Activated CD8-positive, alpha-beta memory T cell treated with anti-CD3 and anti-CD28 coated beads for 1 hour (primary cell): ENCODE measurements at places on chromosomes 5 and 9.

GRCh38 chr5:68534131-68534940 is 318.8 kb downstream of the PIK3R1 start:
- no peak for DNase-seq

DNA sequence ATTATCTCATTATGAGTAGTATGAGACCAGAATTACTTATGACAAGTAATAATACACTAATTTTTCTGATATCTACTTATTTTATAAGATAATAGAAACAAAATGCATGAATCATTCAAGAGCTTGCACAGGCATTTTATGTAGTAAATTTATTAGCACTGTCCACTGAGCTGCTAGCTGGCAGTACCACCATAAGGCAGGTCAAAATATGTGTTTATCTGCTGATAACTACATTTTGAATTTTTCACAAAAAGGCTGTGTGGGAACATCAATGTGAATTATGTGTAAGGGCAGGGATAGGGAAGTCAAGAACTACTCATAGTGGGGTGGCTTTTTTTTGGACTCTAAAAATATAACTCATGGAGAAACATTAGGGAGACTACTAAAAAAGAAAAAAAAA is 249.6 kb downstream of the PAPPA start:
- no peak for DNase-seq

DNA sequence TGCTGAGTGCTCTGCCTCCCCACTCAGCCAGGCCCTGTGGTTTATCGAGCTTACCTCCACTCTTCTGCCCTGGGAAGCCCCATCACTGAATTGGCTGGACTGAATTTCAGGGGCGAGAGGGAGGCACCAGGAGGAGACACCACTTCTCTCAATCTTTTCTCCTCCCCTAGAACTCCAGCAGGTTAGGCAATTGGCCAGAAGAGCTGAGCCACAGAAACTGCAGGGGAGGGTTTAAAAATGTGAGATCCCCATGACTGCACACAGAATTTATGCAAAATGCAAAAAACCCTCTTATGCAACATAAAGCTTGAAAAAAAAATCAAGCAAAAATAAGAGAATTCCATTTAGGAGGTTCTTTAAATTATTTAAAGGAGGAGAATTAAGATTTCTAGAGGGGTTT is 29.9 kb downstream of the TUT7 start:
- DNase-seq: no peak

DNA sequence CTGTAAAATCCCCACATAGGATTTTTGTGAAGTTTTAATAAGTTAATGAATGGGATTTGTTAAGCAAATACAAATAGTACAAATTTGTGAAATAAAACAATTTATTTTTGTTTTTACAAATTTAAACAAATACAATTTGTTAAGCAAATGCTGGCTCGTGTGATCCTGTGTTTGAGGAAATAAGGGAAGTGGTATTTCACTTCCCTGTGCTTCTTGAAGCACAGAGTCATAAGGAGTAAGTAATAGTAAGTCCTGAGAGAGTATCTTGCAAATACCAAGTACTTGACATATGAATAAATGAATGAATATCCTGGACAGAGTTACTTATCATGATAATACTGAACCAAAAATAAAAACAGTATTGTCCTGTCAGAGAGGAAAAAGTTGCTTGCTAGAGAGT is 9.1 kb downstream of the SMIM3 start:
- no peak for DNase-seq

DNA sequence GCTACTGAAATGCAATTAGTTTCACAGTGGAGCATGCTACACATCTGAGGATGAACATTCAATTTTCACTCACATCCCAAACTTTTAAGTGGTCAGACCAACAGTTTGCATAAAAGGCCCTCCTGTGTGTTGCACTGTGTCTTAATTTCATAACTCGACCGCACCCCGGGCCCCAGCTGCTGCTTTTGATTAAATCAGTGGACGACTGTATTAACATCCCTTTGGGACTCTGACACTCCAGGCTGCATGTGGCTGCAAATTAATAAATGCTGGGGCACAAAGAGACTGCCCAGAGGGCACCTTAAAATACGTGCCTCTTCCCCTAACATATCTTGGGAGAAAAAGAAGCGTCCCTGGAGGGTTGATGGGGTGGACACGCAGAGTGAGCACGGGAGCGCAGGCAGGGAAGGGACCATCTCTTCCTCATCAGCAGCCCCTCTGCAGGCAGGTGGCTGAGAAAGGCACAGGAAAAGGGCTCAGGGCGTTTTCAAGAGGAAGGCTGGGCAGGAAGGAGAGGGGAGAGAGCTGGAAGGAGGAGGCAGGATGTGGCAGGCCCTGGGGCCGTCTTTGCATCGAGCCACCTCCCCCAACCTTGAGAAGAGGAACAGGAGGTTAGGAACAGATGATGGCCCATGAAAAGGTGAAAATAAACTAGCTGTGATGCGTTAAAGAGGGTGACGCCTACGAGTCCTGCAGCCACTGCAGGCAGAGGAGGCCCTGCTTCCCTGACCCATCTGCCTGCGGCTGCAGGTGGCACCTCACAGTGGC is 18.6 kb downstream of the MED10 start:
- no peak for DNase-seq

DNA sequence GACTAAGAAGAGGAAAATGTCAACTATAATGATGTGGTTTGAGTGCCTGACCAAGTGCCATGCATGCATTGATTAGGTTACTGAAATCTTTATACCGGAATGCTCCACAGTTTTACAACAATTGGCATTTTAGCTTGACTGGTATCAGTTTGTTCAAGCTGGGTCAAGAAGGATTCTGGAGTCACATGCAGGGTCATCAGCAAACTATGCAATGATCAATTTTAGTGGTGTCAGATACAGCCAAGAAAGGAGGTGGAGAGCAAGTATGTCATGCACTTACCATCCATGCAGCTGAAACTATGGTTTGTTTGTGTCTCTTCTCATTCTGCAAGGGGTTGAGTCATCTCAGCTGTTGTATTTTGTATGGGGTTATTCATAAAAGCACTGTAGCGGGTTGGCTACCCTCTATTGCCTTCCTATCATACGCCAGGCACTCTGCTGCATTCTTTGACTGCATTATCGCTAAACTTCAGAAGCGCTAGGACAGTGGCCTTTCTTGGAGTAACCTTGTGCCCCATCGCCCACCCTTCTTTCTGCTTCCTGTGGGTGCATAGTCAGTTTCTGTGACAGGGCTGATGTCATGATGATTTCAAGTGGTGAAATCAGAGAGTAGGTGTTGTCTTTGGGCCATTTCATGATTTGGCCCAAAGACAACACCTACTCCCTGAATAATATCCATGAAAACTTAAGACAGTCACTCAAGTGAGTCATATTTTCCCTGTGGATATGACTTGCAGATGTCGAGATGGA is 145.4 kb downstream of the MTX3 start:
- DNase-seq: no peak

GRCh38 chr5:95669540-95669939 is 13.3 kb downstream of the SPATA9 start:
- no peak for DNase-seq
